ENCODE measurements at places on chromosomes 1 and 21.

DNA sequence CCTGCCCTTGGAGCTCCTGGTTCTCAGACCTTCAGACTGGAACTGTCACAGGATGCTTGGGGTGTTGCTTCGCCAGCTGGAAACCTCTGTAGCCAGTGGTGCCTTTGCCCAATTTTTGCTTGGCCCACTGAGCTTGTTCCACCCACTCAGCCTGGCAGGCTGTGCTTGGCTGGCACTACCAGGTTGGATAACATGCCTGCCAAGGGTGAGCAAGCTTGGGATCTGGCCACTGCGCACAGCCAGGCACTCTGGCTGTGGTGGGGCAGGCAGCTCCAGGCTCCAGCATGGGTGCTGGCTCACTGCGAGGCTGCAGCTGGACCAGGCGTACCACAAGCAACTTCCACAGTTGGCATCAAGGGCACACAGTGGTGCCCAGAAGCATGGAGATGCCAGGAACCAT lies 967.8 kb upstream of the NCAM2 start:
- DNase-seq = no peak

DNA sequence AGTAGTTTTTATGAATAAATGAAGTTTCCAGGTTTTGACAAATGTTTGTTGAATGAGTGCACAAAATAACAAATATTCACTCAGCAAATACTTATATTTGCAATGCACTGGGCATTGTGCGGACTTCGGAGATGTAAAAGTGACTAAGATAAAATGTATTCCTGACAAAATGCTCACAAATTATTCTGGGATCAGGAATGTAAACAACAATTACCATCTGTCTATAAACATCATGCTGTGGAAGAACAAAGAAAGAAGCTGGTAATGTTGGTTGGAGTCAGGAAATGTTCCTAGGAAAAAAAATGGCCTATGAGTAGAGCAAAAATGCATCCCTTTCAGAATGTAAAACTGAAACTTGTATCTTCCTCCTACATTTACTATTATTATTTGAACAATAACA lies 68.5 kb downstream of the CRB1 start:
- peak; percentile 61 for DNase-seq

DNA sequence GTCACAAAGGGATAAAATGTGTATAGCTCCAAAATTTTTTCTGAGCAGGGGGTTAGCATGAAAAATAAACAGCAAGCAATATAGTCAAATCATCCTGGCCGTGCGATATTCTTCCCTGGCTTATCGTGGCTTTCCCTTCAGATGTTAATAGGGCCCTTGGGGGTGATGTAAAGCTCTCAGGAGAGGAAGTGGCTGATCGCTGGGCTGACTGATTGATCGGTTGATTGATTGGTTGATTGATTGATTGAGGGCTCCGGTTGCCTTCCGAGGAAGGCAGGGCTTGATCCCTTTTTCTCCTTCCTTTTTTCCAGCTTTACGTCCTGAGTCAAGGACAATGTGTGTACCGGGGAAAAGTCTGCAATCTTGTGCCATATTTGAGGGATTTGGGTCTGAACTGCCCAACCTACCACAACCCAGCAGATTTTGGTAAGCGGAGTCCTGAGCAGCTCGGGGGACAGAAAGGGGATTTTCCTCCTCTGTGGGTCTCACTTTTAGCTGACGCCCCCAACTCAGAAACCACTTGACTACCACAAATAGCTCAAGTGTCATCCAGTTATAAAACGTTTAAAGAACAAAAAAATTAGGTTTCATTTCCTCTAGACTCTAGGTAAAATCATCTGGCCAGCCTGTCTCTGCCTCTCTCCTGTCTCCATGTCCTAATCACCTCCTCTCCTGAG lies 29.5 kb downstream of the TFF3 start:
- no peak for DNase-seq

GRCh38 chr1:176102768-176103350 lies 104.2 kb downstream of the COP1 start:
- DNase-seq = peak; percentile 24

GRCh38 chr21:31514598-31514997 lies 144.9 kb upstream of the SOD1 start:
- no peak for DNase-seq

- DNase-seq = peak; percentile 17
These were observed 19.1 kb downstream of the OLFML3 start for GRCh38 chr1:113998361-113998760.

GRCh38 chr1:22747021-22747734 lies 36.5 kb downstream of the EPHB2 start:
- DNase-seq = peak; percentile 96

DNA sequence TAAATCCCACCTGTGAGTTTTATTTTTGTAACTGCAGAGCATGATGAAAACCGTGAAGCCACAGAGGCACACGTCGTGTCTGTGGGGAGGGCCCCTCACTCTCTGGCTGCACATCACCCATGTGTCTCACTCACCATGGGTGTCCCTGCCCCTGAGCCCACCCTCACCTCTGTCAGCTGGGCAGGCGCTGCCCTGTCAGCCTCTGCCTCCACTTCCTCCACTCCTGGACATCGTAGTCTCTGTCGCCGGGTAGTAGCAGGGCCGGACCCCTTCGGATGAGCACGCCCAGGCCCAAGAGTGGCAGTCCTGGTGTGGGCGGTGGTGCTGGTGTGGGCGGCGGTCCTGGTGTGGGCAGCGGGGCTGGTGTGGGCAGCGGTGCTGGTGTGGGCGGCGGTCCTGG lies 37.3 kb downstream of the COL18A1 start:
- no peak for DNase-seq

DNA sequence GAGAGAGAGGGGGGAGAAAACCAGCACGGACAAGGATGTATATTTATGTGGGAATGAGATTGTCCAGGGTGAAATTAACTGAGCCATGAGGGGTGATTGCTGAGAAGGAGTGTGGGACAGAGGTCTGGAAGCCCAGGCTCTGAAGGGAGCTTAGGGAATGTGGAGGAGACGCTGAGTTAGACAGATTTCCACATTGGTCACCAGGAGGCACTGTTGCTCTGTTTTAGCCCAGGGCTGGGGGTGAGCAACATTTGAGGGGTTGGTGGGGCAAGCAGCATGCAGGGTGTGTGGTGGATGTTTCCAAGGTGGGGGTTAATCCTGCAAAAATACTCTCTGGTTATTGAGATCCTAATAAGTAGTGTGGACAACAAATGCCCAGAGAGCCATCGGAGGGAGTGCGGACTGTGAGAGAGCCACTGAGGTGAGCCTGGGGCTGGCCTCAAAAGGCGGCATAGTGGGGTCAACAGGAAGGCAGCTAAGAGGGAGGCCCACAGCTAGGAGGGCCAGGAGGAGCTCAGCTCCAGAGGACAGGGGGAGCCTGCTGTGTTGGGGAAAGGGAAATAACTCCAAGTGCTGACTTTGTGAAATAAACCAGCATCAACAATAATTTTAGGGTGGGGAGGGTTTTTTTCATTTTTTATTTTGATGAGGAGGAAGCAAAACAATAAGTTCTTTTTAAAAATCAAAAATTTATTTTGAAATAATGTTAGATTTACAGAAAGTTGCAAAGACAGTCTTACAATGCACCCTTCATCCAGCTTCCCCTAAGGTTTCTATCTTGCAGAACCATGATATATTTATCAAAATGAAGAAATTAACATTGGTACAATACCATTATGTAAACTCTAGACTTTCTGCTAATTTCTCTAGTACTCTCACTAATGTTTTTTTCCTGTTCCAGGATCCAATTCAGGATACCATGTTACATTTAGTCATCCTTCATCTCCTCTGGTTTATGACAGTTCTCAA lies 82.8 kb upstream of the CD34 start:
- peak; percentile 4 for DNase-seq

DNA sequence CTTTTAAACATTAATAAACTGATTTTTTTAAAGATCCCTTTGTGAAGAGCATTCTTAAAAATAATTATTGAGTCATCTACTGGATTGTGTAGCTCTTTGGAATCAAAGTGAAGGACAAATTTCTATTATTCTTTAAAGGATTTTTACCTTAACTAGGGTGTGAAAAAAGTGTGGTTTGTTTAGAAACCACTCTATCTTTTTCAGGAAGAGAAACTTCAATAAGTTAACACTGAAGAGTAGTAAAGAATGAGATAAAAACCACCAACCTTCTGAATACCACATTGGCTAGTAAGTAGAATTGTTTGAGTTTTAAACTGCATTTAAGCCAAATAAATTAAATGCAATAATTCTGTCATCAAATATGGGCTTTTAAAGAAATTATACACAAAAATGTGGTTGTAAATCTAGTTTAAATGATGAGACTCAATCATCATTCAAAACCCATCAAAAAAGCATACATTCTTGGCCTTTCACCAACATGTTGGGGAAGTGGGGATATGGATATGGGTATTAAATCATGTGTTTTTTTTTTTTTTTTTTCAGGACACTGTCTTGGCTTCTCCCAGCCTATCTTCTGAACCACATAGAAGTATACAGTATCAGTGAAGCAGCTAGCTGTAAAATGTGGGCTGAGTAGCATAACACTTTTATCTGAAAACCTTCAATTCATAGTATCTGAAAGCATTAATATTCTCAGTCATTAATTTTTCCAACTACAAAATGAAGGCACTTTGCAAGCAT lies 4.8 kb downstream of the S1PR1 start:
- DNase-seq = no peak

GRCh38 chr1:209884665-209885117 lies 53.3 kb upstream of the SYT14 start:
- peak; percentile 99 for DNase-seq

DNA sequence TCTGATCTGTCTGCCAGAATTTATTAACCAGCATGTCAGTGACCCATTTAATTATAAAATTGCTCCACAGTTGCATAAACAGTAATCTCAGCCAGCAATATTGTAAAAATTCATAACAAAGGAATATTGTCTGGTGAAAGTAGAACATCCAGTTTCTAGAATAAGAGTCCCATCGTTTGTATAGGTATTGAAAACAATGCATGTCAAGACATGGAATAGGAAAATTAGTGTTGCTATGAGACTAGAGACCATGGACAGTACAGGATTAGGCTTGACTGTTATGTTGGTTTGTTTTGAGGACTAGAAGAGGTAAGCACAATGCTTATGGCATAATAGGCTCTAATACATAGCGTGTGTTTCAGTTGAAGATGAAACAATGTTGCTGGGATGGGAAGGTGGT lies 37.1 kb downstream of the ATF6 start:
- DNase-seq = no peak
